ENCODE measurements at places on chromosomes 7 and 10.

DNA sequence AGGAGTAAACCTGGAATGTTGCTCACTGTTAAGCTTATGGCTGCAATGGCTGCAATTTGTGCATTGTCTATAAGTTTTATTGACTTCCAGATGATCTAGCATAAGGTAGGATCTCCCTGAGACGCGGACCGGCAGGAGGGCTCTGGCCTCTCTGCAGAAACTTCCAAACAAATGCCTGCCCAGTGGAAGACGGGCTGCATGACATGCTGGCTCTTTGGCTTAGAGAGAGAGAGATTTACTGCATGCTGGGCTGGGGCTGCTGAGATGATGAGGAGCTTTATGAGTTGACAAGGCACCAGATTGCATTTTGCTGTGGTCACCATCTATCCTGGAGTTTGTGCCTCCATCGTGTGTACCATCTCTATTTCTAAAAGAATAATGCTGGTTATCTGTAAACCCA is 193.2 kb downstream of the GALNT17 start:
- DNase-seq = no peak

DNA sequence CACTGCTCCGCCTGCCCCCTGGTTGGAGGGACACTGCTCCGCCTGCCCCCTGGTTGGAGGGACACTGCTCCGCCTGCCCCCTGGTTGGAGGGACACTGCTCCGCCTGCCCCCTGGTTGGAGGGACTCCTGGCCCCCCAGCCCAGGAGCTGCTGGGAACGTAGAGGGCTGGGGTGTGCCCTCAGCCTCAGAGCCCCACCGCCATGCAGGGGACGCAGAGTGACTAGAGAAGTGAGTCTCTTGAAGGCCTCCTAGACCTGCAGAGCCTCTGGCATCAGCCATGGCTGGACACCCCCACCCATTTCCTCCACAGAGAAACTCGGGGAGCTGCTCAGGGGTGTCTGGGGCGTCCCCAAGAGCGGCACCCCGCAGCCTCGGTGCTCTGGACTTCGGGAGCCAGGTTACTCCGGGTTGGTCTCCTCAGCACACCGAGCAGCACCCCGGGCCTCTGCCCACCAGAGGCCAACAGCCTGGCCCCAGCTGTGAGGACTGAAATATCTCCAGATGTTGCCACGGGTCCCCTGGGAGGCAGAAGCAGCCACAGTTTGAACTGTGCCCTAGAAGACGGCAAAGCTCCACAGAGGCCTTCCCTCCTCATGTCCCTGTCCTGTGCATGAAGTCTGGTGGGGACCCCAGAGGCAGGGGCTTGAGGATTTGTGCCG is 191.9 kb downstream of the ELFN1 start:
- no peak for DNase-seq

DNA sequence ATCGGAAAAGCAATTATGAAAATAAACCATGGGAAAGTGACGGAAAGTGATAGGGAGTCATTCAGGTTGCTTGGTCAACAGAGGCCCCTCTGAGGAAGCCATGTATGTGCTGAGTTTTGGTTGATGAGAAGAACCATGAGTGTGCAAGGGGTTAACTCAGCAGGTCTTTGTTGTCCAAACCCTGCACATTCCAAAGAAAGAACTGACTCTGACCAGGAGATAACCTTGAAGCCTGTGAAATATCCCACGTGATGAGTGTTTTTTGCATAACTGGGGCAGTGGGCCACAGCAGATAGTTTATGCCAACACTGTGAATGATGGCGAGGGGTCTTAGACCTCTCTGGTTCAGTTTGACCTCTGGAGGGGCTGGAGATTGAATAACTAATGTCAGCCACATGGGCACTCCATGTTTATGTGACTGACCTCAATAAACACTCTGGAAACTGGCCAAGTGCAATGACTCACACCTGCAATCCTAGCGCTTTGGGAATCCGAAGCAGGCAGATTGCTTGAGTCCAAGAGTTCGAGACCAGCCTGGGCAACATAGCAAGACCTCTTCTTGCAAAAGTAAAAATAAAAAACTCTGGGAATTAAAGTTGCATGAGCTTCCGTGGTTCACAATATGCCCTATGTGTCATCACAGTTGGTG is 154.0 kb upstream of the FOXK1 start:
- no peak for DNase-seq

GRCh38 chr7:28104041-28104541 is 76.5 kb downstream of the JAZF1 start:
- DNase-seq = no peak

GRCh38 chr7:140484951-140485499 is 5.7 kb upstream of the MKRN1 start:
- DNase-seq = no peak

GRCh38 chr7:90666186-90666585 is 70.1 kb downstream of the CDK14 start:
- DNase-seq = no peak

- no peak for DNase-seq
These were observed 13.2 kb downstream of the EPHA1 start for GRCh38 chr7:143395187-143396149.

GRCh38 chr7:131674131-131674530 is 117.7 kb upstream of the PODXL start:
- DNase-seq = no peak

GRCh38 chr7:44116087-44116788 is 7.1 kb downstream of the POLD2 start:
- no peak for DNase-seq

- DNase-seq = no peak
These were observed 261.4 kb upstream of the ZWINT start for GRCh38 chr10:56622335-56622973.

GRCh38 chr7:49866076-49866735 is 92.8 kb downstream of the VWC2 start:
- DNase-seq = no peak

GRCh38 chr7:28136420-28136819 is 44.2 kb downstream of the JAZF1 start:
- DNase-seq = no peak

DNA sequence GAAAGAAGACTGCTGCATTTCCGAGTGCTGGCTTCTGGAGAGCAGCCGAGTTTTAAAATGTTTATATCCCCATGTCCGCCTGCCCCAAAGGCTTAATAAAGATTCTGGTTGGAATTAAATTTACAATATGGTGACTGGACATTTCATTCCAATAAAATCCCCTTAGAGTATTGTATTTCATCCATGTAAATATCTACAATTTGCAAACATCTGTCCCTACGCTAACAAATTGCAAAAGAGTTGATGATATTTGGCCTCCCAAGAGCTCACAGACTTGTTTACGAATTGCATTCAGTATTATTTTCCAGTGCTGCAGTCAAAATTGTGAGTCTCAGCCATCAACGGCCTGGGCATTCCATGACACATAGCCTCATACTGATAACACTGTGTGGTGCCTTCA is 50.1 kb downstream of the PLEKHS1 start:
- DNase-seq = no peak

- DNase-seq = no peak
These were observed 435.2 kb upstream of the SEMA3A start for GRCh38 chr7:84629640-84630318.

GRCh38 chr10:131891929-131892805 is 8.6 kb upstream of the PPP2R2D start:
- DNase-seq = no peak

- no peak for DNase-seq
These were observed 337.4 kb upstream of the PODXL start for GRCh38 chr7:131893631-131894340.

- no peak for DNase-seq
These were observed 34.6 kb upstream of the HSPB1 start for GRCh38 chr7:76267894-76268183.

GRCh38 chr7:126776498-126776897 is 476.2 kb downstream of the GRM8 start:
- DNase-seq = no peak

DNA sequence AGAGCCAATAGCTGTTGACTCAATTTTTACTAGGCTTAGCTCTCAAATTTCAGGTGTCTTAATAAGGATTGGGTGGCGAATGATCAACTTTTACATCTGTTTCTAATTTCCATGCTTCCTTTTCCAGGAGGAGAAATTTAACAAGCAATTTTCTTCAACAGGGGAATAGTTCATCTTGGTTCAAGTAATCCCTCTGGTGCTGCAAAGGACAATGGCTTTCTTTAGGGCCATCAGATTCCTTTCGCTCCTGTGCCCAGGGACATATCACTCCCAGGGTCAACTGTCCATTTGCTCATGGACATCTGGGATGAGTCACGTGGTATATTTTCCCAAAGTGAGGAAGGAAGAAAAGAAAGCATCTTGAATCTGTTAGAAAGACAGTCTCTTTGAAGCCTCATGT is 313.3 kb downstream of the FRMD4A start:
- DNase-seq = no peak

- no peak for DNase-seq
These were observed 21.4 kb downstream of the KCP start for GRCh38 chr7:128889121-128889520.

- DNase-seq = no peak
These were observed 73.5 kb upstream of the VIPR2 start for GRCh38 chr7:159218170-159218569.

- DNase-seq = no peak
These were observed 20.0 kb upstream of the JAZF1 start for GRCh38 chr7:28200598-28200997.

GRCh38 chr10:8327140-8327423 is 272.6 kb downstream of the GATA3 start:
- DNase-seq = no peak

GRCh38 chr7:77684030-77684429 is 12.2 kb upstream of the RSBN1L start:
- DNase-seq = no peak

DNA sequence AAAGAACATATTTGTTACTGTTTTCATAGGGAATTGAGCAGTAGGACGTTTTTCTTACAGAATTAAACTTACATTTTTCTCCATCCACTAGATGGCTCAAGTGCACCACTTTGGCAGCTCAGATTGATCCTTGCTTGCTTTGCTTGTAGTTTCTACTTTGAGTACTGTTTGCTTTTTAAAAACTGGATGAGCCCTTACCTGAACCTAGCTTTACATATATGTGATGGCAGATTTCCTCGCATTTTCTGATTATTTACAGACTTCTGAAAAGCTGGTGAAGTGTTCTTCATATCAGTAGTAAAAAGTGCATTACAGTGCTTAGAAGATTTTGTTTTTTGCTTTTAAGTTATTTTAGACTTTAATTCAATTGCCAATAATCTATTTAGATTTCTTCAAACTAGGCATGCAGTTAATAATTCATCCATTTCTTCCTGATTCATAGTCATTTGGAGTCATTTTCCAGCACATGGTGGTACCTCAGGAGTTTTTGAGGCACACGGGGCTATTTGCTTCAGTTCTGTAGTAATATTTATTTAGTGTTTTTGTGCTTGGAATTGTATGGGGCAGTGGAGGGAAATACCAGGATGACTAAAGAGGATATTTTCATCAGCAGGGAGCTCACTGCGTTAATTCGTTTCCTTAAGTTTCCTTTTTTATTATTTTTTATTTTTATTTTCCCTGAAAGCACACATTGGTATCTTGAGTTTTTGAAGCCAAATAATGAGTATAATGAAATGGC is 57.3 kb downstream of the MAPK8 start:
- DNase-seq = peak; percentile 9

- no peak for DNase-seq
These were observed 8.4 kb downstream of the EPDR1 start for GRCh38 chr7:37928878-37929277.

GRCh38 chr10:127354255-127354654 is 157.9 kb upstream of the INSYN2A start:
- no peak for DNase-seq

GRCh38 chr7:44061645-44062179 is 3.7 kb downstream of the PGAM2 start:
- DNase-seq = no peak

- no peak for DNase-seq
These were observed 5.3 kb upstream of the NEUROG3 start for GRCh38 chr10:69578508-69578991.

DNA sequence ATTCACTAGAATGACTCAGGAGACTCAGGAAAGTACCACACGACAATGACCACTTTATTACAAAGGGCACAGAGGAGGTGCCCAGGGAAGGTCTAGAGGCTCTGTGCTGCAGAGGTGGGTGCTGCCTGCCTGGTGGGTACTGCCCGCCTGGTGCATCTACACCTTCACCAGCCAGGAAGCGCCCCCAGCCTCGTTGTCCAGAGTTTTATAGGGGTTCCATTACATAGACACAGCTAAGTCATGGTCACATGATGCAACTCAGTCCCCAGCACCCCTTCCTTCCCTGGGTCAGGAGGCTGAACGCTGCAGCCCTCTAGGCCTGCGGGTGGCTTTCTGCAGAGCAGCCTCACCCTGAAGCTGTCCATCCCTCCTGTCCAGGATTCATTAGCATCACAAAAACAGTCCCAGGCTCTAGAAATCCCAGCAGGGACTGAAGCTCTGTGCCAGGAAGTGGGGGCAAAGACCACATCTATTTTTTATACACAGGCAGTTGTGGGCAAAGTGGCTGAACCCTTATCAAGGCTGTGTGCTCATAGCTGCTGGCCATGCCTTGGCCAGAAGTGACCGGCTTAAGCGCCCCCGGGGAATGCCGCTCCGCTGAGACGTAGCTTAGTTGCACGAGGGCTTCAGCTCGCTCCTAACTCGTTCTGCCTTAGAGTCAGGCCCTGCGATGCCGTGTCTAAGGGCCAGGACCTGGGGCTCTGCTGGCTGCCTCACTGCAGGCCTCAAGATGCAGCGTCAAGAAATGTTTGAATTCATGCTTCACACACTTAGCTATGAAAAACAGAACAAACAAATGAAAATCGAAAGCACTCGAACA is 219.0 kb downstream of the GLRX3 start:
- DNase-seq = no peak

DNA sequence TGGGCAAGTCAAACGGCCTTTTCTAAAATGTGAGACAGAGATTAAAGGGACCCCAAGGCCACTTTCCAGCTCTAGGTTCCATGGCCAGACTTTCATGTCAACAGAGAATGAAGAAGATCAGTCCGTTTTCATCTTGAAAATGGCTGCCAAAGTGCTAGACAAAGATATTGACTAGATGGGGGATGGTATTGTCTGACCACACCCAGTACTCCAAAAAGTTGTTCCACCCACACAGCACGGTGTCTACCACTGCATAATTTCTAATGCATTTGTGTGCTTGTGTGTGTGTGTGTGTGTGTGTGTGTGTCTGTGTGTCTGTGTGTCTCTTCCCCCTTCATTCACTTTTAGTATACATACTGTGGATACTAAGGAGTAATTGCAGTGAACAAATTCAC is 1.3 kb downstream of the COL1A2 start:
- no peak for DNase-seq

- DNase-seq = no peak
These were observed 14.3 kb upstream of the TRIM8 start for GRCh38 chr10:102629661-102630614.

GRCh38 chr7:18354108-18355085 is 141.2 kb upstream of the HDAC9 start:
- no peak for DNase-seq

DNA sequence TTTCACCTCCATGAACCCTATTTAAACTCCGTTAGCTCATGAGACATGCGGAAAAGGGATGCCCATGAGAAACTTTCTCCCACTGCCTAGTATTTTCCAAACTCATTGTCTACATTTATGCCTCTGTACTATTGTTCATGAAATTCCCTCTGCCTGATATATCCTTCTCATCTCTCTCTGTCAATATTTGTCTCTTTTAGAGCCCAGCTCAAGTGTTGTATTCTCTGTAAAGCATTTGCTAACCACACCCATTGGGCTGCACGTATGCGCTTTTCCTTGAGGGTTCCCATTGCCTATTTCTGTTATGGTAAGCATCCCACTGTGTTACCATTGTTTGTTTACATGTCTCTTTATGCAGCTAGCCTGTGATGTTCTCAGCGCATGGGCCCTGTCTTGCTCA is 211.4 kb downstream of the MDFIC start:
- DNase-seq = no peak

- no peak for DNase-seq
These were observed 248.0 kb upstream of the FZD8 start for GRCh38 chr10:35889971-35890675.
